Astrocyte (in vitro differentiated cells and primary cell): ENCODE measurements at places on chromosomes 3 and 15.

- peak; percentile 81 for DNase-seq
Measured at GRCh38 chr3:27596334-27596841, 112.2 kb upstream of the SLC4A7 start.

- no peak for DNase-seq
Measured at GRCh38 chr3:127413318-127413673, 125.5 kb upstream of the PRR20G start.

- no peak for DNase-seq
Measured at GRCh38 chr3:73753985-73754384, 129.2 kb upstream of the PDZRN3 start.

- no peak for DNase-seq
Measured at GRCh38 chr3:140007911-140008869, 73.2 kb downstream of the CLSTN2 start.

- DNase-seq = peak; percentile 96
Measured at GRCh38 chr3:142275856-142276255, 50.5 kb upstream of the GK5 start.
